ENCODE measurements at places on chromosomes 3 and 15.

- no peak for DNase-seq
Observed at GRCh38 chr3:94433811-94434210, 370.9 kb downstream of the NSUN3 start.

DNA sequence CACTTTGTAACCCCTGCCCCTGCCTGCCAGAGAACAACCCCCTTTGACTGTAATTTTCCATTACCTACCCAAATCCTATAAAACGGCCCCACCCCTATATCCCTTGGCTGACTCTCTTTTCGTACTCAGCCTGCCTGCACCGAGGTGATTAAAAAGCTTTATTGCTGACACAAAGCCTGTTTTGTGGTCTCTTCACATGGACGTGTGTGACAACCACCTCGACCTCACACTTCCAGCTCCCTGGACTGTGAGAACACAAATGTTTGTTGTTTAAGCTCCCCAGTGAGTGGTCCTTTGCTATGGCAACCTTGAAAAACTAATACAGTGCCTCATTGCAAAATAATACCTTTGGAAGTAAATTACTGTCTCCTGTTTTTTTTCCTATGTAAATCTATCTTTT, 299.2 kb upstream of the POU1F1 start:
- DNase-seq: no peak

GRCh38 chr3:14369675-14370669, 32.4 kb upstream of the SLC6A6 start:
- no peak for DNase-seq

DNA sequence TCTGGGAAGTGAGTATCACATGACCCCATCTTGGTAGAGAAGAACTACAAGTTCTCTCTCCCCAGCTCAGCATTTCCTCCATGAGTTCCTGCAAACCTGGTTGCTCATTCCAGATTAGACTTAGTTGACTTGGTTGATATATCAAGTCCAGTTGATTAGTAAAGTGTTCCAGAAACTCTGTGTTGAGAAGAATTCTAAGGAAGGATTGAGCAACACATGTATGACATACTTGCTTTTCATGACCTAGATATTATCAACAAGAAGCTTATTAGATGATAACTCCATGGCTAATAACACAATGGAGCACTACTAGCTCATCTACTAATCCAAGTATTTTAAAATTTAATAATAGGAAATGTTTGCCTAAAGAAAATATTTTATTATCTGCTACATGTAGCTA, 6.4 kb upstream of the EID1 start:
- no peak for DNase-seq

DNA sequence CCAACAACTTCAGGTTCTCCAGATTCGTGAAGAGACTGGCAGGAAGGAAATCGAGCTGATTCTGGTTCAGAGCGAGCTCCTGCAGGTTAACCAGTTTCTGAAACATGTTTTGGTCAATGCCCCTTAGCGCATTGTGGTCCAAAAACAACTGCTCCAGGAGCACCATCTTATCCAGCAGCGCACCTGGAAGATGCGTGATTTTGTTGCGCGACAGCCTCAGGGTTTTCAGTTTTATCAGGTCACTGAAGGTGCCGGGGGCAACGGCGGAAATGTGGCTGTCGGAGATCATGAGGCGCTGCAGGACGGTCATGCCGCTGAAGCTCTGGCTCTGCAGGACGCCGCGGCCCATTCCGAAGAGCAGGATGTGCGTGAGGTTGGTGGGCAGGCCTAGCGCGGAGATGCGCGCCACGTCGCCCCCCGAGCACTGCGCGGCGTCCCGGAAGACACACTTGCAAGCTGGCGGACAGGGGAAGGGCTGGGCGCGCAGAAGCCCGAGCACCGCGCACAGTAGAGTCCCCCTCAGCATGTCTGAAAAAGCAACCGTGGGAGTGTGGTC, 1.2 kb downstream of the GP5 start:
- peak; percentile 10 for DNase-seq

DNA sequence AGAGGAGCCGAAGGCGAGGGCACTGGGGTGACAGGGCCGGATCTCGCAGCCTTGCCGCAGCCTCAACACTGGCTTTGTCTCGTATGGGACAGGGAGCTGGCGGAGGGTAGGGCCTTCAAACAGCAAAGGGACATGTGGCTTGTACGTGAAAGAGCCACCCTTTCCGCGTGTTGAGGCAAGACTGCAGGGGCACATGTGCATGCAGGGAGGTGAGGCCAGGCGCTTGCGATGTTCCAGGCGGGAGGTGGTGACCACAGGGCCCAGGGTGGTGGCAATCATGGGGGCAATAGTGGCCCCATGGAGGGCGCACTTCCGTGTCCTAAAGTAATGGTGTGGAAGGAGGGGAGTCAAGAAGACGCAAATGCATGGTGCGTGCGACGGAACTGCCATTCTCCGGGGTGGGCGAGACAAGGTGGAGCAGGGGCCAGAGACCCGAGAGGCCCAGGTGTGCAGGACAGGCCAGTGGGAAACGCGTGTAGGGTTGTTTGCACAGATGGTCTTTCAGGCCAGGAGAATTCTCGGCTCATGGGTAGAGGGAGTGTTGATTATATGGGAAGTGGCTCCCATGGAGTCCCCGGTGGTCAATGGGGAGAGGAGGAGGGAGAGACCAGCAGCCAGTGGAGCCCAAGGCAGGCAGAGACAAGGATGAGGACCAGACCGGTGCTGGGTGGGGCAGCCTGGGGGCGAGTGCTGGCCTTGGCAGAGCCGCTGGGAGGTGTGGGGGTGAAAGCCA, 45.8 kb upstream of the PCSK6 start:
- no peak for DNase-seq

- no peak for DNase-seq
Observed at GRCh38 chr3:9837701-9838582, 5.9 kb downstream of the RPUSD3 start.

DNA sequence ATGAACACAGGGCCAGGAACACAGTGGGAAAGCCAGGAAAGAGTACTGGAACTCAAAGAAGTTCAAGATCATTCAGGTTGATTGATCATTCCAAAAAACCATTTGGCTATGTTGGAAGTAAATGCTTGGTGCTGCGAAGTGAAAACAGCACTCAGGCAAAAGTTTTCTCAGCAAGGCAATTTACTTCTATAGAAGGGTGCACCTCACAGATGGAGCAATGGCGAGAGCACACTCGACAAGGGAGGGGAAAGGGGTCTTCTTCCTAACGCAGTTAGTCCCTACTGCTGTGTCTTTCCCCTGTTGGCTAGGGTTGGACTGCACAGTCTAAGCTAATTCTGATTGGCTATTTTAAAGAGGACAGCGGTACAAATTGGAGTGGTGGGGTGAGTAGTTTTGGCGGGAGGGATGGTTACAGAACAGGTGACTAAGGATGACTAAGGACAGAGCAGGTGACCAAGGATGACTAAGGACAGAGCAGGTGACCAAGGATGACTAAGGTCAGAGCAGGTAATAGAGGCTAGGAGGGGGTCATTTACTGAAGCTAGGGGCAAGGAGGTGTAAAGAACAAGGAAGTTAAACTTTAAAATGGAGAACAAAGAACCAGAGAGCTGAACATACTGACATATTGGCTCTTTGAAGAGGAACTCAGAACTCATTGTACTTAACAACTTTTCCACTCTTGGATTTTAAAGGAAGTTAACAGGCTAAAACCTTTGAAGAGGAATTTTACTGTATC, 43.3 kb downstream of the HOMER2 start:
- DNase-seq: no peak

DNA sequence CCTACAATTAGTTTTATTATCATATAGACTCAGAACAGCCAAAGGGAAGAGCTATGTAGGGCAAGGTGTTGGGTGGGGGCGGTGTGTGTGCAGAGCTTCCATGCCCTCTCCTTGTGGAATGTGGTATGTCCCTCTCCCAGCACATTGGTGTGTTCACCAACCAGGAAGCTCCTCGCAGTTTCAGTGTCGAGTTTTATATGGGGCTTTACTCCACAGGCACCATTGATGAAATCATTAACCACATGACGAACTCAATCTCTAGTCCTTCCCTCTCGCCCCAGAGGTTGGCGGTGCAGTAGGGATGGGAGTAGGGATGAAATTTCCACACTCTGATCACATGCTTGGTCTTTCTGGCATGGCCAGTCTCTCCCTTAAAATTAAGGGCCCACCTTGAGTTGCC, 13.6 kb upstream of the SRP14 start:
- no peak for DNase-seq

- no peak for DNase-seq
Observed at GRCh38 chr3:191592105-191592504, 131.1 kb downstream of the PYDC2 start.

GRCh38 chr3:159884661-159885402, 103.8 kb upstream of the IL12A start:
- no peak for DNase-seq

- DNase-seq: no peak
Observed at GRCh38 chr3:171775943-171776342, 34.3 kb downstream of the PLD1 start.

DNA sequence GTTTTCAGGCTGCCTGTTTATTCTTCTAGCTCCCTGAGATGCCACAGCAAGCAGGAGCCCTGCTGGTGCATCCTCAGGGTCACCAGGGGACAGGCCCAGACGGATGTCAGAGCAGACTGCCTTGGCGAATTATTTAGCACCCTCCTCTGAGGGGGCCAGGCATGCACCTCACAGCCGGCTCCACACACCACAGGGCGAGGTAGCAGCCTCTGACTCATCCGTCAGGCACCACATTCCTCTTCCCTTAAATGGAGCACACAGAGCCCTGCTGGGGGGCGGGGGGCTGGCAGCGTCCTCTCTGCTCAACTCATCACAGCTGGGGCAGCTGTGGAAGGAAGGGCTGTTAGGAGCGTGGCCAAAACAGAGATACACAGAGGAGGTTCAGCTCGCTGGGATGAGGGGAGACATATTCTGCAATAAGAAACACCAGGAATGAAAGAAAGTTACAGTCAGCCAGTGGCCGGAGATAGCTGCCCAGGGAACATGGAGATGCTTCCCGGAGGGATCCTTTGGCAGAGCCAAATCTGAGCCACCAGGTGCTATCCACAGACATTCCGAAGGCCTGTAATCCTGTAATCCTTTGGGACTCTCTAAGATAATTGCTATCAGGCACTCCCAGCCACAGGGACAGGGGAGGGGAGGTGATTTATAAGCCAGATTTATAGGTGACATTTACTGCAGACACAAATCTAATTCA, 13.9 kb upstream of the PRICKLE2 start:
- DNase-seq: no peak

DNA sequence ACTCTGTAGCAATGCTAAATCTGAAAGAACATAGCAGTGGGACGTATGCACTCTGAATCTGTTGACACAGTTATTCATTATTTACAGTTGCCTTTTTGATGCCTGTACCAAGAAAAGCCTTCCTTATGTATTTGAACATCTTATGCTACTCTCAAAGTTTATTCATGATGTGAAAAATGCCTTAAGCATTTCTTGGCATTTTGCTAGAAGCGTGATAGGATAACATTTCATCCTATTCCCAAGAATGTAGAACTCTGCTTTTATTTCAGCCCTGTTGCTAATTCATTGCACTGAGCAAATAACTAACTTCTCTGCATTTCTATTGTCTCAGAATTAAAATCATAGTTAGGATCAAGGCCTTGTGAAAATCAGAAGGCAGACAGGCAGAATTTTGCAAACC, 105.5 kb downstream of the STRIT1 start:
- no peak for DNase-seq

DNA sequence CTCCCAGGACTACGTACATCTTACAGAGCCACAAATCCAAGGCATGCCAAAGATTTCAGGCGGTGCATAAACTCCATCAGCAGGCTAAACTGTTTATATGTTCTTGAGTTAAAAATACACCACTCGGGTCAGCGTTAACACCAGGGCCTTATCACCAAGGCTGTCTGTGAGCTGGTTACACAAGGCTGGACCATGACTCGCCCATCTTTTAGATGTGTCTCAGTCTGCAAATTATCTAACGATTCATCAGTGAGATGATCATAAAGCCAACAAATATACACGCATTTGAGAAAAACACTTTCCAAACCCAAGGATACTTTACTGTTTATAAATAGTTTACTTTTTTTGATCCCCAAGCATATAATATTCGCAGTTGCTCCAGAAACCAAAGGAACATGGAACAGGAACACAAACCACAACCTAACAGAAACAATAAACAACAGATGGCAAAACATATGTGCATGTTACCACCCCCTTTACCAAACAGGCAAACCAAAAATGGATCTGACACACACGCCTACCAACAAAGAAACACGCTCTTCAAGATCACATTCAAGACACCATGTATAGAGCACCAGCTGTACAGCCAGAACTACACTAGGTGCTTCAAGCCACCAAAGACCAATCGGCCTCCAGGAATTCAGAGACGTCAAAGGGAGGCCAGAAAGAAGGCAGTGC, 15.4 kb downstream of the LRIG1 start:
- DNase-seq: no peak

GRCh38 chr15:48560321-48561051, 85.0 kb downstream of the FBN1 start:
- no peak for DNase-seq

DNA sequence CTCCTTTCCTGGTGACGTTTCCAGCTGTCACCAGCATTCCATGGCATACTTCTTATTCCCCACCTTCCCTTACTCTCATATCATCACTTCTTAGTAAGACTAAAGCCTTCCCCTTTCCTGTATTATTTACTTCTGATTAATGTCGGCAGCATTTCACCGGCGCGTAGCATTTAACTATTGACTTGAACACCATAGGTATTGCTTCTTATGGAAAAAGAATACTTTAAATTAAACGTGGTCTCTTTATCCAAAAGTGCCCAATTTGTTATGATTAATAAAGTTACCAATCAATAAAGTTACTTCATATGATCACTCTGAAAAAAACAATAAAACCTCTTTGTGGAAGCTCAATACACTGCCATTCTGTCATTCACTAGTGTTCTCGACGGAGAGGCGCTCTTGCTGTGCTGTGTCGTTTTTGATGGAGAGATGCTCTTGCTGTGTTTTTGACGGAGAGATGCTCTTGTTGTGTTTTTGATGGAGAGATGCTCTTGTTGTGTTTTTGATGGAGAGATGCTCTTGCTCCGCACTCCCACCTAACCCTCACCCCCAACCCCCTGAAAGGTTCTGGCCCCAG, 165.0 kb downstream of the XXYLT1 start:
- no peak for DNase-seq

- no peak for DNase-seq
Observed at GRCh38 chr3:557972-558371, 361.4 kb downstream of the CHL1 start.

DNA sequence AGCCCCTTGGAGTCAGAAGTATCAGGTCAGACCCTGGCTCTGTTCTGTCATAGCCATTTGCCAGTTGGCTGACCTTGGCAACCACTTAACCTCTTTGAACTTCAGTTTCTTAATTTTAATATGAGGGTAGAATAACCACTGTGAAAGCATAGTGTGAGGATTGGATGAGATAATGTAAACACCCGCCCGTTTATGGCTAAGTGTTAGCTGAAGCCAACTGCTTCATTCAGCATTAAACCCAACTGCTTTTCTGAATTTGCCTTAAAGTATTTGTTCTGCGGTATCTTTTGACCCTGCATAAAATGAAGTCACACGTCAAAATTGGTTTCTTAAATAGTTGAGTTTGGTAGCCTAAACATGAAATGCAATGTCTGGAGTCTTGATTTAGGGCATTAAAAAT, 121.5 kb upstream of the ABHD17C start:
- no peak for DNase-seq
